ENCODE measurements at places on chromosomes 13 and 19.

DNA sequence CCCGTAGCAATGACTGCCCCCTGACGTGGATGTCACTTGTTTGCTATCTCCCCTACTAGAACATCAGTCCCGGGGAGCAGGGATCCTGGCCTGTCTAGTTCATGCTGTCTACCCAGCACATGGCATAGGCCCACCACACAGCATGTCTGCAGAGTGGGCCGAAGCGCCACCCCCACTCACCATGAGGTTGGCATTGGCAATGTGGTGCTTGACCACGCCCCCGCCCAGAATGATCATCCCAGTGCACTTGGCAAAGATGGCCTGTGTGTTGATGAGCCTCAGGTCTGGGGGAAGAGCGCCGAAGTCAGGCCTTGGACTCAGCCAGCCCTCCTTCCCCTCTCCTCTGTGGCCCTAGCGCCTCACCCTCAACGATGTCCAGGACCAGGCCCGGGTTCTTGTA lies 4.8 kb downstream of the DHPS start:
- no peak for DNase-seq

DNA sequence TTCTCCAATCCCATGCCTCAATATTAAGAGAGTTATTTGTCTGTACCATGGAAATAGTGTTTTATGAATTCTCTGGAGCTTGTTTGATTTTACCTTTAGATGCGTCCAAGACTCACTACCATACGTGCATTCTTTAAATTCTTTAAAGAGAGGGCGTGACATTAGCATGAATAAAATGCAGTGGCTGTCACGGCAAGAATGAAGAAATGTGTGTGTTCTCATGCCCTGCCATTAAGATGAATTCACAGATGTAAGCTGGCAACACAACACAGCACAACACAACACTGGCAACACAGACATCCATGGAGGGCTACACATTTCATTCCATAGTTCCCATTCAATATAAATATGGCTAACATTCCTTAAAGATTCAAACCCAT lies 213.4 kb downstream of the ENOX1 start:
- DNase-seq: no peak

GRCh38 chr13:110636701-110637201 lies 21.4 kb downstream of the NAXD start:
- no peak for DNase-seq

GRCh38 chr13:44576351-44577235 lies 463 bp upstream of the TSC22D1 start:
- DNase-seq: peak; percentile 37

GRCh38 chr19:35070471-35070870 lies 28.9 kb downstream of the HPN start:
- no peak for DNase-seq

- DNase-seq: no peak
Observed at GRCh38 chr13:40484974-40485373, 181.5 kb downstream of the FOXO1 start.

- no peak for DNase-seq
Observed at GRCh38 chr19:35408284-35409171, 37.7 kb downstream of the GPR42 start.

- DNase-seq: no peak
Observed at GRCh38 chr19:54339646-54340358, 840 bp upstream of the LILRA4 start.

DNA sequence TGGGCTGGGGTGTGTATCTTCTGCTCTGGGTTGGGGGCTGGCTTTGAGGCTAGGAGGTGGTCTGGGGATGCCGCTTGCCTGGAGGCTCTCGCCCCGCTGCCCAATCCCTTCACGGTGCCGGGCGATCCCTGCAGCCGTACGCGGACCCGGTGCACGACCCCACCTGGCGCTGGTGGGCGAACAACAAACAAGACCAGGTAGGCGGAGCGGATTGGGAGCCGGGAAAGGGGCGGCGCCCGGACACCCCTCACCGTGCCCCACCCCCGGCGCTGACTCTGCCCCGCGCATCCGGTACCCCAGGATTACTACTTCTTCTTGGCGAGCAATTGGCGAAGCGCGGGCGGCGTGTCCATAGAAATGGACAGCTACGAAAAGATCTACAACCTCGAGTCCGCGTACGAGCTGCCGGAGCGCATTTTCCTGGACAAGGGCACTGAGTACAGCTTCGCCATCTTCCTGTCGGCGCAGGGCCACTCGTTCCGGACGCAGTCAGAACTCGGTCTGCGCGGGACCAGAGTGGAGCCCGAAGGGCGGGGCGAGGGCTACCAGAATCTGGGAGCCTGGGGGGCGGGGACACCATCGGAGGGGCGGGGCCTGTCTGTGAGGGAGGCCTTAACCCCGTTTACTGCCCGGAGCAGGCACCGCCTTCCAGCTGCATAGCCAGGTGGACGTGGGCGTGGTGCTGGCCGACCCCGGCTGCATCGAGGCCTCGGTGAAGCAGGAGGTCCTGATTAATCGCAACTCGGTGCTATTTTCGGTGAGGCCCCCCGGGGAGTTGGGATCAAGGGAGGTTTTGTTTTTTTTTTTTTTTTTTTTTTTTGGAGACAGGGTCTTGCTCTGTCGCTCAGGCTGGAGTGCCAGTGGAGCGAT lies 12.1 kb upstream of the PSMD8 start:
- peak; percentile 89 for DNase-seq

GRCh38 chr19:56994251-56995017 lies 125.4 kb upstream of the USP29 start:
- no peak for DNase-seq

GRCh38 chr13:20363603-20364002 lies 131.5 kb upstream of the GJB6 start:
- no peak for DNase-seq

GRCh38 chr19:11480715-11481533 lies at the start of gene ELAVL3:
TSS of gene ELAVL3 (minus strand) at chr19:11481046. CDS start at chr19:11480608, 438 bp downstream.
- DNase-seq: no peak

DNA sequence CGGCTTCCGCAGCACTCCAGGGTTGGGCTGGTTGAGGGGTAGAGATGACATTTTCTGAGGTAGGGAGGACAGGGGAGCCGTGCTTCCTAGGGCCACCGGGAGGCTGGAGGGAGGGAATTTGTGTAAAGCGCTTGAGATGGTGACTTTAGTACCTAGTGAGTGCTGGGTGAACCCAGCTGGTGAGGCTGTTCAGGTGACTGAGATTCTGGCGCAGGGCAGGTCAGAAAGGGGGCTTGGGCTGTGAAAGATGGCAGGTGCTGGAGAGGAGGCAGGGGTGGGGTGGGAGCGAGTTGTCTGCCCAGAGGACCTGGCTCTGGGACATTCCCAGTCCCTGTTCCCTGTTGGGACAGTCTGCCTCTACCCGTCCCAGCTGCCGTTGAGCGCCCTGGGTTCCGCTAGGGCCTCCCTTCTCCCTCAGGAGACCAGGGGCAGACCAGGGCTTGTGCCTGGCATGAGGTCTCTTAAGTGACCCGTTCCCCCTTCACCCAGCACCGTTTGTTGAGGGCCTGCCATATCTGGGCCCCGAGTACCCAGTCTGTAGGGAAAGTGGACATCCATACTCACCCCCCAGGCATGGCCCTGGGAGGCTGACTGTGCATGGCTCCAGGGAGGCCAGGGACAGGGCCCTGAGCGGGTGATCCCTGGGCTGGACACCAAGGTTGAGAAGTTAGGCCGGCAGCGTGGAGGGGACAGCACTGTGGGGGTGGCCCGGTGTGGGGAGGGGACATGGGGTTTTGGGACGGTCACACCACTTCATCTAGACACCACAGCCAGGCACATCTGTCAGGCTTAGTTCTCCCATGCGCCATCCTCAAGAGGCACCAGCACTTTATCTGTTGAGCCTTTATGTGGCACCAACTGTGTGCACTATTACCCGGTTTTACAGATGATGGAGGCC lies 5.0 kb downstream of the PTOV1 start:
- no peak for DNase-seq

DNA sequence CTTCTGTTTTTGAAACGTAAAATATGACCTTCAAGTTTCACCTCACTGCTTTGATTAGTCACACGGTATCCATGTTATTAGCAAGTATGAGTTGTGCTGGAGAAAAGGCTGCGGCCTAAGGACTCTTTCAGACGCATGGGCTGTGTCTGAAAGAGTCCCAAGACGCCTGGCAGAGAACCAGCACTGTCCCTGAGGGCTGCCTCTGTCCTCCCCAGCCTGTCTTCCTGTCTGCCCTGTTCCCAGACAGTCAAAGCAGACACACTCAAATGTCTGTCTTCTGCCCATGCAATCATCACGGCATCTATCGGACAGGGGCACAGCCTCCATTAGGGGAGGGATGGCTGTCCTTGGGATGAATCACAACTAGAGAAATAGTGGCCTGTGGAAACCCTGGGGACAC lies 65.5 kb downstream of the DPY19L3 start:
- DNase-seq: no peak

DNA sequence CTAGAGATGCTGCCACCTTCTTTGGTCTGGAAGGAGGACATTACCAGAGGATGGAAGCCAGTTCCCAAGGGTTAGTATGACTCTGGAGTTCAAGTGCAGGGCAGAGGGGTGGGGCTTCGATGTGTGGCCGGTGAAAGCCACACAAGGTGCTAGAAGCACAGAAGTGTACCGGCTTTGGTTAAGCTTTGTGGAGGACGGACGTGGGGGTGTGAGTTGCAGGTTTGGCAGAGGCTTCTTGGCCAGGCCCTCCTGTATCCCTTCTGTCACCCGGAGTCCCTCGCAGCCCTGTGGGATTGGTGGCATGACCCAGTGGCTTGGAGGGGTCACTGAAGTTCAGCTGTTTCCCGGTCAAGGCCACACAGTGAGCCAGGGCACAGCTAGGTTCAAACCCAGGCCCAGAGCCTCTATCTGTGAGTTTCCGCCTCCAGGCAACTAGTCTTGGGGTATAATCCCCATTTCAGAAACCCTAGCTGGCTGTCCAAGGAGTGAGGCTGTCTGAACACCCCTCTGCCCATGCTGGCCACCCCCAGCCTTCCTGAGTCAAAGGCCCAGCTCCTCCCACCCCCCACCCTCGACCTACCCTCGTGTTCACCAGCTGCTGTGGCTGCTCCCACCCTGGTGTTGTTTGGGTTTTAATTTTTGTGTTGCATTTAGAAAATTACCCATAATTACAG lies 4.6 kb upstream of the SSBP4 start:
- DNase-seq: no peak

DNA sequence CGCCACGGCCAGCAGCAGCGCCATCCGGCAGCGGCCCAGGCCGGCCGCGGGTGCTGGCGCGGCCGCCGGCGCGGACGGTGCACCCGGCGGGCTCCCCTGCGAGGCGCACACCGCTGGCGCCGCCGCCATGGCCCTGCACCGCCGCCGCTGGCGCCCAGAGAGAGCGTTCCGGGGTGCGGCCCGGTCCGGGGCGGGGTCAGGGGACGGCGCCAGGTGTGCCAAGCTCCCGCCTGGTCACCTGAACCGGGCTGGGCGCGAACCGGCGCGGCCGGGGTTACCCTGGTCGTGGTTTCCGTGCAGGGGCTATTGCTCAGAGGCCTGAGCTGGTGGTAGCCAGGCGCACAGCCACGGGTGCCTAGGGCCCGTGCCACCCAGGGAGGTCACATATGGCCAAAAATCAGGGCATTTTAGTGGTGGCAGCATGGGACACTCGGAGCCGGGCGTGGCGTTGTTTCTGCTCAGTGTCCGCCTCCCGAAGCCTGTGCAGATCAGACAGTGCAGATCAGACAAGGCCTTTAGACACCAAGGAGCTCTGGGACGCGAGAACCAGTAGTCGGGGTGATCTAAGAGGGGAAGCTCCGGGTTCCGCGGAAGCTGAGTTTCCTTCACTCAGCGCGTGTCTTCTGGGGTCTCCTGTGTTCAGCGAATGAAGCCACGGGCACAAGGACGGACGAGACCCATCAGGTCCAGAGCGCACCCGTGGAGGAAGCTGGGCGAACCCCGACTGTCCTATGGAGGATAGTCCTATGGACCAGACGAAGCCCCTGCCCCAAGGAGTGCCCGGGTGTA lies at the start of gene TMEM238:
TSS of gene TMEM238 (minus strand) at position 162 of the 789 bp plus-strand sequence. CDS start at position 129, 33 bp downstream.
- peak; percentile 59 for DNase-seq

DNA sequence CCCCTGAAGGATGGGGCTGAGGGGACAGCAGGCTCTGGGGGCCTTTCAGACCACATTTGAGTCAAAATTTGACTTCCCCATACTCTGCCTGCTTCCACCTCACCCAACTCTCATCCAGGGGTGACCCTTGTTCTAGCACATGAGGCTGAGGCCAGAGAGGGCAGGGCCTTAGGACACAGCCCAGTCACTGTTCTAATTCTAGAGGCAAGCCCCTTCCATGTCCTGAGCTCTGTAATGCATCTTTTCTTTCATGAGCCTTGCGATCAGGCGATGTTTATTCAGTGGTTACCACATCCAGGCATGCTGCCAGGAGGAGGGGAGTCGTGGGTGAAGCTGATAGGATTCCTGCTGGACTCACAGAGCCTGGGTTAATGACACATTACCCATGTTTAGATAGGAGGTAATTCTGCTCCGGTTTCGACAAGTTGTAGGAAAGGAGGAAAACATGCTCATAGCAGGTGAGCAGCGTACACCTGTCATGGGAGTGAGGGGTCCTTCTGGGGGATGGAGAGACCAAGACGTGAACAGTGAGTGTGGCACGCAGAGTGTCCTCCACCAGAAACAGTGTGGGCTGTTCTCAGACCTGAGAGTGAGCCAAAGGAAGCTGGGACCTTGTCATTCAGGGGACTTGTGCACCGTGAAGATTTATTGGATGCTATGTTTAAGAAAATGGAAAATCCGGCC lies 9.3 kb downstream of the RPS9 start:
- DNase-seq: no peak

- DNase-seq: no peak
Observed at GRCh38 chr19:1567116-1567847, 843 bp downstream of the MEX3D start.

DNA sequence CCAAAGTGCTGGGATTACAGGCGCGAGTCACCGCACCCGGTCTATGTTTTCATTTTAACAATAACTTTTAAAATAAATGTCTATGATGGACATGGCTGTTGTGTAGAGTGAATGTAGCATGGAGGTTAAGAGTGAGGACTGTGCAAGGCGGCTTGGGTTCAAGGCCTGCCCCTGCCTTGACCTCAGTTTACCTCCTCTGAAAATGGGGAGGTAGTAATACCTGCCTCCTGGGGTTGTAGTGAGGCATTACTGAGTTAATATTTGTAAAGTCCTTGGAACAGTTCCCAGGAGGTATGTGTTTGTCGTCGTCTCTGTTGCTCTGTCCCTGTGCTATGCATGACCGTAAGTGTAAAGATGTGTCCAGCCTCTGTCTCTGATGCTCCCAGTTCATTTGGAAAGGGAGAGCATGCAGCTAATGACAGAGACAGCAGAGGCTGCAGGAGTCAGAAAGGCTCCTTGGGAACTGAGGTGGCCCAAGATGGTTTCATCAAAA lies 9.4 kb downstream of the GARRE1 start:
- DNase-seq: no peak

DNA sequence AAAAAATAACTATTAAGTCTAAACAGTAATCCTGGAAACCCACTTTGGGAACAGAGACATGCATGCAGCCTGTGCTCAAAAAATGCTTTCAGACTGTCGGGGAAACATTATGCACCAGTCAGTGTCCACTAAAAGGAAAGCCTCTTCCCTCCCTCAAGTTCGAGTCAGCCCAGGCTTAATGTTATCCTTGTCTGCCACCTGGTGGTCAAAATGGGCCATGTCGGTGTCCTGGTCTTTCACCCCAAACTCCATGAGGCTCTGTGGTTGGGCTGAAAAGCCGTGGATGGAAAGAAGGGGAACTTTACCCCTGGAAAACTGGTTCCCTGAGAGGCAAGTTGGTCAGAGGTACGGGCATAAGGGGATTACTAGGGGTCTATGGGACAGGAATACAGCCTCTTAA lies 88.4 kb upstream of the ZNF492 start:
- DNase-seq: peak; percentile 43

Data from activated T-cell treated with anti-CD3 and anti-CD28 coated beads, Interleukin-2, amount 50 U/mL, for 72 hours (primary cell).